HS-5 (cell line): ENCODE measurements at places on chromosomes 16 and 17.
A peak's percentile ranks its signal among the peaks of the same experiment; 100 is the strongest.

DNA sequence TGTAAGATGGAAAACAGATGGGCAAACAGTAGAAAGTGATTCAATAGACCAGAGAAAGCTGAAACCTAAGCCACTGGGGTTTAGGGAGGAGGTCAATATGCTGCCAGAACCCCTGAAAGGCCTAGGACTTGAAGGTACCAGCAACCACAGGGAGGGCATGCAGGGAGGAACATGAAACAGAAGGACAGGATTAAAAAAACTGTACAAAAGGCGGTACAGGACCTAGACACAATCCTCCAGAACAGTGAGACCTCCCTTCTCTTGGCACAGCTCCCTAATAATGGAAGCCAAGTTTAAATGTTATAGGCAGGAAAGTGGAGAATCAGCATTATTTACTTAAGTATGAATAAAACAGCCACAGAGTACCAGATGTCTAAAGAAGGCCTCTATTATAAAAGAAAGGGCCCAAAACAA is 105.5 kb downstream of the SPAG9 start:
- no peak for DNase-seq

DNA sequence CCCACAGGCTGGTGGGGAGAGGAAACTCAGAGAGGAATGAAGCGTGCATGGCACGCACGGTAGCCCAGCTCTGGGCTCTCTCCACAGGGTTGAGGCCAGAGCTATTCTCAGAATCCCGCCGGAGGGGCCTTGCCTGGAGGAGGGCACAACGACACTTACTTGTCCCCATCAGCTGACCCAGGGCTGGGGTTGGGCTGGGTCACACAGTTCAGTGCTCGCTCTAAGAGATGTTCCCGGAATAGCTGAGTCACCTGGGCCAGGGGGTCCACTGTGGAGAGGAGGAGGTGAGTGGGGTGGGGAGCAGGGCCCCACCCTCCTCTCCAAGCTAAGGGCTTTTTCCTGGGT is 21.8 kb downstream of the SREBF1 start:
- no peak for DNase-seq

- no peak for DNase-seq
Observed at GRCh38 chr17:43917348-43918025, 10.2 kb upstream of the MPP2 start.

- DNase-seq, result no peak
Observed at GRCh38 chr17:29112771-29113295, 67.4 kb downstream of the MYO18A start.

DNA sequence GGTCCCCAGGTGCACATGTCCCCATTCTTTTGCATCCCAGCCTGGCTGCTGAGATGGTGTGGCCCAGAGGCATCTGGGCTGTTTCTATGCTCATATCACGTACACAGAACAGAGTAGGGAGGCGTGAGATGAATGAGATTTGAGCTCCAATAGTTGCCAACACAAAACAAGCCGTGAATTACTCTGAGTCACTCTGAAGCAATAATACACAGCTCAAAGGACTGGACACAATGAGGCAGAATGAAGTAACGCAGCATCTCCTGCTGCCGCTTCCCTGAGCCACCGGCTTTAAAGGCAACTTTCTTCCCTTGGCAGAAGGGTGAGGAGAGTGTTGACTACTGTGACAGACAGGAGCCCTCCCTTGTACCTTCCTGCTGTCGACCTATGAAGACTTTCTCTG is 33.9 kb upstream of the CLEC18B start:
- peak; percentile 74 for DNase-seq

DNA sequence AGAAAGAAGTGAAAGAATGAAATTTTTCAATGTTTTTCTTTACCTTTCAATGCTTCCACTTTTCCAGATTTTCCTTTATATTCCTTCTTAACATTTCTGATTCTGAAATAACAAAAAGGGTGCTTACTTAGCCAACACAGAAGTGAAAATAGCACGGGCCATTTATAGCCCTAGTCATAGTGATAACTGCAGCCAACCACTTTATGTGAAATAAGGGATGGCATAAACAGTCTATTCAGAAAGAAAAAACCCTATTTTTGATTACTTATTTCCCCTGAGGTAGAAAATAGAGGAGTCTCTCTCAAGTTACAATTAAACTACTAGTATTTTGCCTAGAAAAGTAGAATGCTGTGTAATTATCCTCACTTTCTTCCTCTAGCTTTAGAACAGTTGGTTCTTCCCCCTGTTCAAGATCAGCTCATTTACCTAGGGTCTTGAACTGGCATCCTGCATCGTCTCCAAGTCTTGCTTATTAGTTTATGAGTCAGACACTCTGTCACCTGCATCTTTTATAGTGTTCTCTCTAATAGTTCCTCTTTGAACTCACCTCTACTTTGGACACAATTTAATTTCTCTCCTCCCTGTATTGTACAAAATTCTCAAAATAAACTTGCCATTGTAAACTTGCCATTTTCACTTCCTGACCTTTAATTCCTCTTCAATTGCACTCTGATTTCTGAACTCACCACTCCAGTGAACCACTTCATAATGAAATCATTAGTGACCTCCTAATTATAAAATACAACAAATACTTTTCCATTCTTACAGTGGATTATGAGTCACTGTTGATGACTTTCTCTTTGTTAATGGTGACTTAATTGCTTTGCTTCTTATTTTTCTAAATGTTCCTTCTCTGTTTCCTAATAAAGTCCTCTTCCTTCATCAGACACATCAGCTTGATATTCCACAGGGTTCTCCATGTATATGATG is 23.6 kb downstream of the ABCA6 start:
- DNase-seq, result no peak

GRCh38 chr16:75476817-75477216 is 12.3 kb upstream of the TMEM170A start:
- DNase-seq, result no peak

GRCh38 chr16:86565181-86565631 is 1.4 kb upstream of the FOXC2 start:
- DNase-seq, result no peak

DNA sequence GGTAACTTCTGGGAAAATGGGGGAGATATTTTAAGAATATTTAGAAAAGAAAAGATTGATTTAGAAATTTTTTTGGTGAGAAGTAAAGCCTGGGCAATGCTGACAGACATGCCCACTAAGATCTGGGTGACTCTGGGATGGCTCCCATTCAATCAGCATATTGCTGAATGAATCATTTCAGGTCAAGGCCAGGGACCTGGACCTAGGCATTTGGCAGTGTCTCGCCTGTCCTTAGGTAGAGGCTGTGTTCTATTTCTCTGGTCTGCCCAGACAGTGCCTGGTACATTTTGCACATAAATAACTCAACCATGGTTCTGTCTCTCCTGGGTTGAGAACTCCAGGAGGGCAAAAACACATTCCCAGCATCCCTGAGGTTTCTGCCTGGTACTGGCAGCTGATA is 39.9 kb downstream of the SMPD3 start:
- DNase-seq, result no peak

- no peak for DNase-seq
Observed at GRCh38 chr16:86285421-86285820, 224.9 kb upstream of the FOXF1 start.

- DNase-seq, result peak; percentile 58
Observed at GRCh38 chr16:67150833-67151396, at the start of gene B3GNT9. TSS of gene B3GNT9 (minus strand) at chr16:67150998. CDS start at chr16:67150485, 513 bp downstream.

DNA sequence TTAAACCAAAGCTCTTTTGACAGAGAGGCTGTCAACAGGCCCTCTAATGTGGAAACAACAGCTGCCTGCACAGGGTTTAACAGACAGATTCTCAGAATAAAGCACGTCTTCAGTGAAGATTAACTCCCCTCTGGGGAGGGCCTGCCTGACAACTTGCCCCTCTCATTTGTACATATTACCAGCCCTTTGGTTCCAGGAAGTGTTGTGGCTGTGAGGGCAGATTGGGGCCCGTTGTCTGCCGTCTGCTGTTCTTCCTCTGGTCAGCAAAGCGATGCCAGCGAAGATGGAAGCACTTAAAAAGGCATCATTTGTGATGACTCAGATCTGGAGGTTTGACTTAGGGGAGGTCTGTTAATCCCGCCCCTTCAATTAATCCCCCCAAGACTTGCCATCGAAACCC is 177.0 kb upstream of the IRX6 start:
- DNase-seq, result no peak

DNA sequence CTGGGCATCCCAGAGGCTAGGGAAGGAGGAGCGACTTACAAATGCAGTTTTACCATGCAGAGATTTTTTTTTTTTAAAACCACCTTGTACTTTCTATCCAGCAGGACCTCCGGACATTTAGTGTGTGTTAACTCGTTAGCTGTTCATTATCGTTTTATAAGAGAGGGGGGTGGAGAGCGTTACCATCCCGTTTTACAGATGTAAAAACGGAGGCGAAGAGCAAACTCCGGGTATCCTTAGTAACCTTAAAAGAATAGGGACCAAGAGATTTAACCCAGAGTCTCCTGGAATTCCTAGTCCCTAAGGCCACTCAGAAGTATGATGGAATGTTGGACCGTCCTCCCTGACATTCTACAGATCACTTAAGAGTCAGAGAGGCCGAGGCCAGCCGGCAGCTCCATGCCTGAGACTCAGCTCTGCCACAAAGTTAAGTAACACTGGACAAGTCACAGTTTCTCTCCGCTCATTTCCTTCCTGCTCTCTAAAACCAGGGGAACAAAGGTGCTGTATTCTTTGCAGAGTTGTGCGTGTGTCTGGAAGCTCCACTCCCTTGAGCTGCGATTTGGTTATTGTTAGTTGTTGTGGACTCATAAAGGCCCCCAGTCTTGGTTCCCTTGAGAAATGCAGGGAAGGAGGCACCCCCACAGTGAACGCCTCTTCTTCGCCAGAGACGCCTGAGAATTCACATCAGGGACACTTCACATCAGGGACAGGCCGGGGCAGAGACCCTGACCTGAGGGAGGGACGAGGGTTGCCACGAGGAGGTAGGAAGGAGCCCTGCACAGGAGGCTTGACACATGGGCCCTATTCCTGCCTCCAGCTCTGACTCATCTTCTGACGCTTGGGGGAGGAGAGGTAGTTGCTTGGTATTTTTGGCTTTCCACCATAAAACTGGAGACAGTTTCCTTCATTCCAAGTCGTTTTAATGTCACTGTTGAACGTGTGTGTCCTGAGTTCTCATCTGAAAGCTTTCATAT is 1.2 kb downstream of the DUSP14 start:
- DNase-seq, result peak; percentile 77

- DNase-seq, result no peak
Observed at GRCh38 chr17:40625311-40625710, 22.3 kb downstream of the SMARCE1 start.

DNA sequence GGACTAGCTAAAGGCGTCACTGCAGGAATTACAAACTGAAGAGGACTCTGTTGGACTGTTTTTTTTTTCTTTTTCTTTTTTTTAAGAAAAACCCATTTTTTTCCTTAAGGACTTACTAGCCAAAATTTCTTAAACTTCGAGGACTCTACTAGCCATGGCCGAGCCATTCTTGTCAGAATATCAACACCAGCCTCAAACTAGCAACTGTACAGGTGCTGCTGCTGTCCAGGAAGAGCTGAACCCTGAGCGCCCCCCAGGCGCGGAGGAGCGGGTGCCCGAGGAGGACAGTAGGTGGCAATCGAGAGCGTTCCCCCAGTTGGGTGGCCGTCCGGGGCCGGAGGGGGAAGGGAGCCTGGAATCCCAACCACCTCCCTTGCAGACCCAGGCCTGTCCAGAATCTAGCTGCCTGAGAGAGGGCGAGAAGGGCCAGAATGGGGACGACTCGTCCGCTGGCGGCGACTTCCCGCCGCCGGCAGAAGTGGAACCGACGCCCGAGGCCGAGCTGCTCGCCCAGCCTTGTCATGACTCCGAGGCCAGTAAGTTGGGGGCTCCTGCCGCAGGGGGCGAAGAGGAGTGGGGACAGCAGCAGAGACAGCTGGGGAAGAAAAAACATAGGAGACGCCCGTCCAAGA is 878 bp downstream of the HEXIM1 start:
- DNase-seq, result no peak

DNA sequence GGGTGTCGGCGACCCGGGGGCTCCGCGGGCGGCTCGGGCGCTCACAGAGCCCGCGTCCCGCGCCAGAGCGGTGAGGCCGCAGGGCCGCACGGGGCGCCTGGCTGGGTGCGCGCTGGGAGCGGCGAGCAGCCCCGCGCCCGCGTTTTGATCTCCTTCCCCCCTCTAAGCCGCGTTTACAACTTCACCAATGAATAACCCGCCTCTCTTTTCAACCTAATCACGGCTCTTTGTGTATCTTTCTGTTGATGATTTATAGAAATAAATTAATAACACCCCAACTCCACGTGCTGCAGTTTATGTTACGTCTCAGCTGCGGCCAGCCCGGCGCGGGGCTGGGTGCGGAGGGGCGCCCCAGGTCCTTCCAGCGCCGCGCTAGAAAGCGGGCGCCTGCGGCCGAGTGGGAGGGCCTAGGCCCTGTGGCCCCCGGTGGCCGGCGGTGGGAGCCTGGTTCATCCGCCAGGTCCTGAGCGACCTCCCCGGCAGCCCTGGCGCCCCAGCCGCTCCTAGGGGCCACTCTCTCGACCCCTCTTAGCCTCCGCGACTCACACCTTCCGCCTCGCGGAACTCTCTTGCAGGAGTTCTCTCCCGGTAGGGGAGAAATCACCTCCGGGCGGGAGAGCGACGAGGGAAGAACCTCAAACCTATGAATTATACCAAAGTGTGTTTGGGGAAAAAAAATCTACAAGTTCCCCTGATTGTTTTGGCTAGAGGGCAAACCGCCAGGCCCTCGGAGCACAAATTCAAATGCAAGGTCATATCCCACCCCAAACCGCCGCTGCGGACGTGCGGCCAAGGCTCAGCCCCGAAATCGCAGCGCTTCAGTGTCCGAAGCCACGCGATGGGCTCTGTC is 1.9 kb downstream of the HNF1B start:
- DNase-seq, result no peak

GRCh38 chr16:55325080-55325447 is 1.1 kb downstream of the IRX6 start:
- no peak for DNase-seq

- no peak for DNase-seq
Observed at GRCh38 chr17:40371261-40371929, 6.9 kb upstream of the GJD3 start.

DNA sequence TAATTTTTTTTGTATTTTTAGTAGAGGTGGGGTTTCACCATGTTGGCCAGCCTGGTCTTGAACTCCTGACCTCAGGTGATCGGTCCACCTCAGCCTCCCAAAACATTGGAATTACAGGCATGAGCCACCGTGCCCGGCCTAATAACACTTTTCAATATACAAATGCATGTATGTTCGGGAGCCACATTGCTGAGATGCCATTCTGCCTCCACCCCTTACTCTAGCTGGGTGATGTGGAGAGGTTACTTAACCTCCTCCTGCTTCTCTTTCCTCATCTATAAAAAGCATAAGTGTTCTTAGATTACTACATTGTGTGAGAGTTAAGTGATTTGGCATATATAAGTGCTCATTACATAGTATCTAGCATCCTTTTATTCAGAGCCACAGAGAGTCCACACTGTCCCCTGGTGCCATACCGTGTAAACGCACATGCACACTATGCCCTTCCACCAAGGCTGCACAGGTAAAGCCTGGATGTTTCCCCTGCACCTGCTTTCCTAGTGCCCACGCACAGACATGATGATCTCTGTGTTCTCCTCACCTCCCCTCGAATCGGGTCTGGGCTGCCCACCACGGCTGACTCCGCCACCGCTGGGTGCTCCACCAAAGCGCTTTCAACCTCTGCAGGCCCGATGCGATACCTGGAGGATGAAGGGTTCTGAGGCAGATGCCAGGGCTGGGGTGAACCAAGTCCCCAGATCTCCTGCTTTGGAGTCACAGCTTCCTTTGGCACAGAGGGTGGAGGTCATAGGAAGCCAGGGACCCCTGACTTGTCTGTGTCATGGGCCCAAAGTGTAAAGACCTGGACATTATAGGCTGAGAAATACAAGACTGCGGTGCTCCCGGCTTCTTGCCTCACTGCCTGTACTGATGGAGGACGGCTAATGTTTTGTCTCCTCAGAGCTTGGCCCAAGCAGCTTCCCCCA is 49.0 kb upstream of the ACSM2B start:
- no peak for DNase-seq
